ENCODE measurements at places on chromosomes 13 and 19. TPM values are rescaled to one million over a fixed set of nuclear protein-coding genes. Genes with fewer than 3 reads are reported as not detected.

Gene ZNF560
- 1.2 TPM for total RNA-seq

Gene NPHS1
- 0.16 TPM for total RNA-seq

Gene CCDC194
- not detected for total RNA-seq

Gene CYP2F1
- not detected for total RNA-seq

Gene ATP1A3
- total RNA-seq: not detected

Gene KLF16
- total RNA-seq: 2.5 TPM

Gene SH2D3A
- not detected for total RNA-seq

Gene MAP4K1
- 0.32 TPM for total RNA-seq

Gene SAFB2
- total RNA-seq: 31.1 TPM

Gene C13orf42
- total RNA-seq: not detected

Gene ADAMTSL5
- 3.9 TPM for total RNA-seq

Gene COMP
- 1.3 TPM for total RNA-seq

Gene IL17D
- 1.4 TPM for total RNA-seq

Gene SPRYD7
- 2.7 TPM for total RNA-seq

Gene ZNF829
- 2.1 TPM for total RNA-seq

Gene ACP7
- total RNA-seq: 0.17 TPM

Gene PNMA8C
- 0.16 TPM for total RNA-seq

Gene TLE6
- total RNA-seq: 0.63 TPM

Gene ZNF506
- total RNA-seq: 9.3 TPM

Gene PCDH20
- not detected for total RNA-seq

Gene IZUMO1
- not detected for total RNA-seq

Gene OR10H1
- total RNA-seq: not detected

Gene FFAR1
- total RNA-seq: not detected

Gene CD177
- total RNA-seq: not detected

Gene PEAK3
- total RNA-seq: not detected

Gene GRIN2D
- 0.17 TPM for total RNA-seq

Gene APOC4
- not detected for total RNA-seq

Gene SLC17A7
- under 0.01 TPM for total RNA-seq

Gene IGFL2
- not detected for total RNA-seq

Gene CGB5
- not detected for total RNA-seq

Gene SCGB2B2
- total RNA-seq: 0.26 TPM

Gene ZNF208
- under 0.01 TPM for total RNA-seq

Gene C19orf18
- 0.26 TPM for total RNA-seq

Gene TNNI3
- 0.32 TPM for total RNA-seq

Gene ZNF837
- 2.0 TPM for total RNA-seq

Gene MUC16
- not detected for total RNA-seq

Gene CA11
- total RNA-seq: 10.1 TPM

Gene PDX1
- total RNA-seq: not detected

Gene DKKL1
- total RNA-seq: 0.16 TPM

Gene WDR88
- 0.17 TPM for total RNA-seq

Gene PABPC3
- under 0.01 TPM for total RNA-seq

Gene KRTDAP
- not detected for total RNA-seq

Gene LRRC8E
- total RNA-seq: 4.2 TPM

Gene VSTM1
- not detected for total RNA-seq

Gene TRAPPC5
- total RNA-seq: 218 TPM

Gene GARRE1
- total RNA-seq: 6.6 TPM

Gene PET100
- total RNA-seq: 43.5 TPM

Gene KASH5
- total RNA-seq: not detected

Gene KIR2DL3
- total RNA-seq: not detected

Gene ZNF471
- 4.9 TPM for total RNA-seq

Gene SELENOV
- total RNA-seq: not detected

Gene KLF2
- 0.63 TPM for total RNA-seq

Gene SIGLEC5
- not detected for total RNA-seq
